NCI-H82 (cell line): ENCODE measurements at places on chromosomes 2 and 18.

DNA sequence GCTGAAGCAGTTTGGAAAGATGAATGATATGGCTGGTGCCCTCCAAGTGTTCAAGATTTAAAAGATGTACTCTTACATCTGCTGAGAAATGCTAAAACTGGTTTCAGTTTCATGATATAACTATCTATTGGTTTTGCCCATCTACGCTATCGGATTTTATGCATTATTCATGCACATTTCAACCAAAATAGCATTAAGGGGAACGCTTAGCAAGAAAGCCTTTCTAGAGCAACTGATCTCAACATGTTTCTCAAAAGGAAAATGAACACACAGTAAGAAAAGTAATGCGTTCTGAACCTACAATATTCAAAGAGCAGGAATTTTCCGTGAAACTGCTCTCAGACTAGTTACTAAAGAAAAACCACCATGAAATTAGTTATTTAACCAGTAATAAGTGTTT lies 93.9 kb downstream of the CABYR start:
- DNase-seq = no peak

- no peak for DNase-seq
Measured at GRCh38 chr18:22946846-22947245, 13.7 kb downstream of the RBBP8 start.

DNA sequence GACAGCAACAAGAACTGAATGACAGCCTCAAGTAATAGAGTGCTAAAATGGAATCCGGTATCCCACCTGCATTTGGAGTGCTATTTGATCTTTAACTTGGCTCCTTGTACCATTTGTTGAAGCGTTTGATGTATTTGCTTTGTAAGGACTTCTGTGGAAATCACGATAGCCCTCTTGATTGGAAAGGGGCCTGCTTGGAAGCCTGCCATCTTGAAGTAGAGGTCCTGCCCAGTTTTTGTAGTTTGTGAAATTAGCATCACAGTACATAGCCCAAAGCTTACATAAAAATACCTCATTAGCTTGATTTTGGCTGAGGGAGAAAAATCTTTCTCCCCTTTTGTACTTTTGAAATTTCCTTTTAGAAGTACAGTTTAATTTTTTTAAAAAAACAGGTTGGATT lies 2.7 kb downstream of the CDCA7 start:
- no peak for DNase-seq

- no peak for DNase-seq
Measured at GRCh38 chr2:31319406-31320175, 85.6 kb downstream of the EHD3 start.

GRCh38 chr2:144678736-144679135 lies 158.8 kb upstream of the ZEB2 start:
- no peak for DNase-seq

DNA sequence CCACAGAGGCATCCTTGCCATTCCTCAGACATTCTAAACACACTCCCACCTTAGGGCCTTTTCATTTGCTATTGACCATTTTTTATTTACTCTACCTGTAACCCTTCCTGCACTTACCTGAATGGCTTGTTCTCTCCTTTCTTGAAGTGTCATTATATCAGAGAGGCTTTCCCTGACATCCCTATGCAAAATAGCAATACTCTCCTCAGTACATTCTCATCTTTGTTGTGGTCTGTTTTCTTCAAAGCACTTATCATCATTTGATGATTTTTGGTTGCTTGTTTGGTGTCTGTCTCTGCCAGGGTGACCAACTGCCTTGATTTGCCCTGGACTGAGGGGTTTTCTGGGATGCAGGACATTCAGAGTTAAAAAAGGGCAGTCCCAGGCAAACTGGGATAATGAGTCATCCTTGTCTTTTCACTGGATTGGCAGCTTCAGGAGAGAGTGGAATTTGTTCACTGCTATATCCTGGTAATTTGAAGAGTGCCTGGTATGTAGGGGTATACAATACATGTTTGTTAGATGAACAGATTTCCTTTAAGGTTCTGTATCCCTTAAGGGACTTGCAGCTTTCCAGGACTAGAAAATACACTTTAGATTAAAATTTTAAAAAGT lies 102.4 kb downstream of the BABAM2 start:
- DNase-seq = no peak

DNA sequence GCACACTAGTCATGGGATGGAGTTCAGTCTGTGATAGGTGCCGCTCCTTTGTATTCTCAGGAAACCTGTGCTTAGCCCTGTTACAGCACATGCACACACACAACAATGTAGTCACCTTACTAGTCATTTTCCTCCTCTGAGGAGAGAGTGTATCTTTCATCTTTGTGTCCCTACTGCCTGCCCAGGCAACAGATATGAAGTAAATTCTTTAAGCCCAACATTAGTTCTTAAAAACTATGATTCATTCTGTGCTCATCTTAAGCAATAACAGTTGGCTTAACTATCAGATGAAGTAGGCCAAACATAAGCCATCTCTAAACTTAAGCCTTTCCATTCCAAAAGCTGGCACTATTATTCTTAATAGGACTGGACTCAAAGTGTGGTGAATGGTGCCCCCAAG lies 186.5 kb downstream of the LNPK start:
- DNase-seq = no peak

GRCh38 chr2:188852772-188853171 lies 121.4 kb upstream of the COL3A1 start:
- DNase-seq = no peak

DNA sequence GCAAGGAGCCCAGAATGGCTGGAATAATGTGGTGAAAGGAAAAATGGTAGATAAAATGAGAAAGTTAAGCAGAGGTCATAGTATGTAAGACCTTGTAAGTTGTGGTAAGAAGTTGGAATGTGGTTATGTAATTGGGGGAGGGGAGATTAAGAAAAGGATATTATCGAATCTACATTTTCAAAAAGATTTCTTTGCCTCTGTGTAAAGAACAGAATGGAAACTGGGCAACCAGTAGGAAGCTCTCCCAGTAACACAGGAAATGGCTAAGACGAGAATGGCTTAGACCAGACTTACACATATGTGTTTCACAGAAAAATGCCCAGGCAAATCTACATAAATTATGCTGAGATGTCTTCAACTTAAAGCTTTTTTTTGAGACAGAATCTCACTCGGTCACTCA lies 13.2 kb downstream of the MEMO1 start:
- DNase-seq = no peak

- no peak for DNase-seq
Measured at GRCh38 chr18:53984021-53984420, 240.4 kb downstream of the MBD2 start.

- DNase-seq = no peak
Measured at GRCh38 chr2:187574969-187575750, 20.9 kb upstream of the TFPI start.

DNA sequence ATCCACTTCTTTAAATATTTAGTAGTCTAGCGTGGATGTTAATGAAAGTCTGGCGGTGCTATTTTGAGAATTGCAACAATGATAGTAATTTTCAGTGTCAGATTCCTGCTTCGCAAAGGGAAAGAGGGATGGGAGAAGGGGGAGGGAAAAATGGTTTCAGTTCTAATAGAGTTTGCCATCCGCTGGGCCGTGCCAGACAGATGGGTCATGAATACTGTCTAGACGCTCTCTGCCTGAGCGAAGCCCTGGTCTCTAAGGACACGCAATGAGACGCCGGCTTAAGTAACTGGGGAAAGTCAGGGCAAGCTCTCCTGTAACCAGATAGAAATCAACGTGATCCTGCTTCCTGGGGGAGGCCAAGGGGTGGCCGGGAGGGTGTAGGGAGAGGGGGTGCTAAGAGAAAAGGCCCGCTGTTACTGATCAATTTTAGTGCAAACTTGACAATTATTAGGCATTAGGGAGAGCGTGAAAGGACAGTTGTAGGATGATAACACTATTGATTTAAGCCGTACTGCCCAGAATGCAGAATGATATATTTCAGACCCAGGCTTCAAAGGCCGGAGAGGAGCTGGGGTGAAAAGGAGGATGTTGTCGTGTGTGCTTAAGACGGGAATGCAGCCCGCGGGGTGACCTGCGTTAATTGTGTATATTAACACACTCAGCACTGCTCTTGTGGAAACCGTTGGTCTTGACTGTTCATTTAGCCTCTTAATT lies 229.2 kb downstream of the LDLRAD4 start:
- DNase-seq = peak; percentile 89

DNA sequence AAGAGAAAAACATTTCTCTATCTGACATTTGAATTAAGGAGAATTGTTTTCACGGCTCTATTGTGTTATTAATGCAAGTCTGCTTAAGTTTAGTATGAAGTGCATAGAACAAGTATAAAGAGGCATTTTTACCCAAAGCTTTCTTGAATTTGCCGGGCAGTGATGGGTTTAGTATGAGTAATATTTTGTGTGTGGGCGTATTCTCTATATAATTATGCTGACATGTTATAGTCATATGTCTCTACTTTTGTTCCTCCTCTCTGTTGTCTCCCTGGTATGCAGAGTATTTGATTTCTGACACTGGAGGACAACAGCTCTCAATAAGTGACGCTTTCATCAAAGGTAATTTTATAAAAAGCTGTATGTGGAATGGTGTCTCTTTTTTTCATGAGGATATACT lies 45.9 kb downstream of the PIKFYVE start:
- no peak for DNase-seq

DNA sequence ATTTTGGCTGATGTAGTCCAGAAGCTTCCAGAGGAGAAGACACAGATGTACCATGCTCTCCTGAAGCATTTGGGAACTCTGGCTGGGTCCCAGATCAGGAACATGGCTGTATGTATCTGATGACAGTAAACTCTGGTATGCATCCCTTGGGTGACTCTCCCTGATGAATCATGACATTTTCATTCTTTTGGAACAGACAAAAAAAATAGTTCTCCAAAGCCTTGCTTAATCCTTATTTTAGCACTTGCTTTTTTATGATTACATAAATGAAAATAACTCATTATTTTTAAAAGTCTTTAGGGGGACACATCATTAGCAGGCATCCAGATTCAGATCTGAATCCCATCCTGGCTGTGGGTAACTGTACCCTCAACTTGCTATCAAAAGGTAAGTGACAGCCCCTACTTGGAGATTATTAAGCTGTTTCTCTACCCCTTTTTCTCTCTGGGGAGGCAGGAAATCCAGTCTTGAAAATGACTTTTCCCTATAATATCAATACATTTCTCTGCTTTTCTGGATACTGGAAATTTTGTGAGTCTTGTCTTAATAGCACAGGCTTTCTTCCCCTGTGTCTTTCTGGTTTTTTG lies 23.3 kb downstream of the AOX1 start:
- no peak for DNase-seq

DNA sequence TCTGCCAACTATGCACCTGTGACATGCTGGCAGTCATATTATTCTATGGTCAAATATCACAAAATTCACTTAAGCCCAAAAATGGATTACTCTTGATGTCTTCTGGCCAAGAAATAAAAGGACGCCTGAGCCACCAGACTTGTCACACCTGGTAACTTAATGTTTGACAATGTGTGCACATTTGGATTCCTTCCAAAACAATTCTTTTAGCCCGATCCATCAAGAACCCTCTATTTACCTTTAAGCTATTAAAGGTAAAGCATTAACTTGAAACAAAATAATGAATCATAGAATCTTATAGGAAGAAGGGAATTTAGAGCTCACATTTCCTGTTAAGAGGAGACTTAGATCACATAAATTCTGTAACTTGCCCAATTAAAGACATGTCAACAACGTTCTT lies 46.5 kb upstream of the NFU1 start:
- no peak for DNase-seq

DNA sequence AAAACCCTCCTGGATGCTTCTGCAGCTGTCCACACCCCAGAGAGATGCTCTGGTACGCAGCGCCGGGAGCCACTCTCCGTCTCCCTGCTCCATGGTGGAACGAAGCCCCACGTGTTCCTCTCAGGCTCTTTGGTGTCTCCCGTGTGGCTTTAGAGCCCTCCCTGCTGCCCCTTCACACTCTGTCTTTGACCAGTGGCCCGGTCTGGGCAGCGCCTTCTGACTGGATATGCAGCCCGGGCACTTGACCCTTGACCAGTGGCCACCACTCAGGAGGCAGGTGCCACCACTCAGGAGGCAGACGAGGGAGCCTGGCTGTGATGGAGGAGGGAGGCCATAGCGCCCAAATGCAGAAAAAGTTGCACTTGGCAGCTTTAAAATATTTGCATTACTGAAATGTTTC lies 214.5 kb upstream of the SALL3 start:
- no peak for DNase-seq

- no peak for DNase-seq
Measured at GRCh38 chr18:79394534-79395307, 1.0 kb upstream of the NFATC1 start.

DNA sequence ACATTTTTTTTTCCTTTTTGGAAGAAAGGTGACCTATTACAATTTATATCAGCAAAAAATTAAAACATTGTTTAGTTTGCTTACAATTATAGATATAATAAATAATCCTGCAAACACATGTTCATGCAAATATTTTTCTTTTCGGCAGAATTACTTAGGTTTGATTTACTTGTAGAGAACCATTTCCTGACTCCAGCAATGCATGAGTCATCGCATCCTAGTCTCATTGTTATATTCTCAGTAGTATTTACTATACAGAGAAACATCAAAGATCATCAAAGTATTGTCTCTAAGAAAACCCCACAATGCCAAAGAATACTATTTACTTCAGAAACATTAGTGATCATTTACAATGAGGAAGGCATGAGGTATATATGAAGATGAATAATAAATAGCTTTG lies 40.4 kb upstream of the MTIF2 start:
- DNase-seq = no peak

GRCh38 chr2:100242891-100243619 lies 79.2 kb downstream of the LONRF2 start:
- DNase-seq = peak; percentile 55

DNA sequence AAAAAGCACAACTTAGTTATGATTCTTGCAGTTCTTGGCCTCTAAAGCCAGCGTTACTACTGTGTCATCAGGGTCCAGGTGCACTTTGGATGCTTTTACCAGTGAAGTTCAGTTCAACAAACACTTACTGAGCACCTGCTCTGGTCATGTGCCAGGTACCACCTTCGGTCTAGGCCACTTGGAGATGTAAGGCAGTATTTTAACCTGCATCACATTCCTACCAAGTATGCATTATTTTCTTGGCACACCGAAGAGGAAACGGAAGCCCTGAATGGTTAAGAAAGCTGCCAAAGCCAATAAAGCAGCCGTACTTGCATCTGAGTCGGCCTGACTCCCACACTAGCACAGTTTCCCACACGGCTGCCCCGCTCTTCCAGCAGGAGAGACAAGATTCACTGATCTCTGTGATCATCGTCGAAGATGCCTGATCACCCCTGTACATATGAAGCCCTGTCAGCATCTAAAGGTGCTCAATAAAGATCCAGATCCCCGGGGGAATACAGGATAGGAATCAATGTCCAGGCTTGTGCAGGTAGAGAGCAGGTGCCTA lies 427.1 kb downstream of the EIPR1 start:
- no peak for DNase-seq

DNA sequence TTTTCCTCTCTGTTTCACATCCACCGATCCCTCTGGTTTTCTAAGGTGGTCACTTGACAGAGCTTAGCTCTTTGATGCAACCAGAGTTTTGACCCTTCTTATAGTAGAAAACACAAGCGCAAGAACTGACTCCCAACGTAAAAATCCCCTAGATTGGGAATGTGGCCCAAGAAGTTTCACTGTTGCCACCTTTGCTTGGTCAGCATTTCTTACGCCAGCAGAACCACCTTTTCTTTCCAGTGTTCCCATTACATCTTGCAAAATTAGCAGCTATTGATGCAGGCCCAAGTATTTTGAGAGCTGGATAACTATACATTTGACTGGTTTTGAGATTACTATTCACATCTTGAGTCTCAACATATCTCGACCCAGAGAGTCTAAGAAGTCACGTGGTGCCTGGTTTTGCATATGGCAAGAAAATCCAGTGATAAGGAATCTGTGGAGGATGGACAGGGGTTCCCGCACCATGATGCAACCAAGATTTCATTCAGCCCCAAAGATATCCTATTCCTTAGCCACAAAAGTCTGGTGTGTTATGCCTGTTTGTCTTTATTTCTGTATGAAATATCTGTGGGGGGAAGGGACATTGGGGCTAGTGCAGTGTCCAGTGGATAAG lies 37.9 kb downstream of the FBLN7 start:
- no peak for DNase-seq
